ENCODE measurements at places on chromosomes 2 and 18.
A peak's percentile ranks its signal among the peaks of the same experiment; 100 is the strongest.

DNA sequence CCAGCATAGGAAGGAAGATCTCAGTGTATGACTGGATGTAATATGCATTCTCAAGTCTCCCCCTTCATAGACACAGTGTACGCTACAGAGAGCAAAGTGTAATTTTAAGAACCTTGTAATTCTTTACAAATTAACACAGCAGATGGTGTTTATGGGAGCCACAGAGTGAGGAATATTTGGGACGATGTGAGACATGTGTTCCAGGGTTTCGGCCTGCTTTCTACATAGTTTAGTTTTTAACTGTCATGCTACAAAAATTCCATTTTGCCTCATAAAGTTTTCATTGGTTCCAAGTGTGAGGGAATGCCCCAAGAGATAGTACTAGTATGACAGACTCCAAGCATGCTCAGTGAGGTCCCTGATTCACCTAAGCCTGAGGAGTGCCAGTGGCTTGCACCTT lies 76.2 kb upstream of the LRRTM1 start:
- DNase-seq = no peak

DNA sequence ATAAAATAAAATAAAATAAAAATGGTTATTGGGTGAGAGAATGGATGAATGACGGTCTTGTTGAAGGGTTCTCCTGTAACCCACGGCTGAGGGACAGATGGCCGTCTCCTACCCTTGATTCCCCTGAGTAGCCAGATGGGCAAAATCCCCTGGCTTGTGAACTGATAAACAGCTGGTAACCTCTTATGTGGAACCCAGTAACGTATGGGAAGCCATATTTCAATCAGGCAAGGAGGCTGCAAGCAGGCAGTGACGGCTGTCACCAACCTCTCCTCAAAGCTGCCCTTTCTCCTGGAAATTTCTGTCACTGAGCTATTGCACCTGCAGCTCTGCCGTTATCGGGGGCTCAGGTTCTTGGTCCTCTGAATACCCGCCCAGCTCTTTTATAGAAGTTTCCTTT lies 165.3 kb upstream of the SMAD2 start:
- no peak for DNase-seq

- DNase-seq = no peak
Measured at GRCh38 chr18:22167471-22168241, 1.7 kb upstream of the GATA6 start.

DNA sequence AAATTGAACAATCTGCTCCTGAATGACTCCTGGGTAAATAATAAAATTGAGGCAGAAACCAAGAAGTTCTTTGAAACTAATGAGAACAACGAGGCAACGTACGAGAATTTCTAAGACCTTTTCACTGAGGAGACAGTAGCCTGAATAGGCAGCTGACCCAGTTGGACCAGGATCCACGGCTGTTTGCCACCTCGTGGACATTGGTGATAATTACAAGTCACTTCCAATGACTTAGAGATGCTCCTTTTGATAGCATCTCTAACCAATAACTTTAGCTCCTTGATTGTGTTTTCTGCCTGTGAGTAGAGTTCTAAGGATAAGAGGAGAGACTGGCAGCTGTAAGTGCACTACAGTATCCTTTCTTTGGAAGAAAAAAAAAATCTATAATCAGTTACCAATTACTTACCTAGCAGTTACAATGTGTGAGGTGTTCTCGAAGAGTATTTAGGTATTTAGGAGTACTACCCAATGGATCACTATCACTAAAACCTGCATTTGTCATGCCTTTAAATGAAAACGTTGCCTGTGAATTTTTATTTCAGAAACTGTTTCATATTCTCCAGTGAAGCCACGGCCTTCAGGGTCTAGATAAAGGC lies 31.3 kb upstream of the CNTNAP5 start:
- peak; percentile 41 for DNase-seq

DNA sequence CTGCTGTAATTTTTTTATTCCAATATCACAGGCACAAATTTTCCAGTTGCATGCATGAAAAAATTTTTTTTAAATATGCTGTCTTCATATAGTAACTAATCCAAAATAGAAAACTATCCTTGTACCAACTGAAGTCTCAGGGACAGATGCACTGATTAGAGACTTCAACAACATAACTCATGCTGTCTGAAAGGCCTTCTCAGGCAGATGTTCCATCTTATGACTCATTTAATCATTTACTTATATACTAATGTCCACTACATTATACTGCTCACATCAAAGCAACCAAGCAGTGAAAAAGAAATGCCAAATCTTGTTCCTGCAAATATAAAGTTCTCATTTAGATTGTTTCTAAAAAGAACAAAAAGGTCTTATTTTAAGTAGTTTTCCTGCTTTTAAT lies 53.1 kb downstream of the OLA1 start:
- no peak for DNase-seq

- no peak for DNase-seq
Measured at GRCh38 chr2:96498021-96498431, 7.1 kb downstream of the NEURL3 start.

GRCh38 chr2:223989856-223990232 lies 32.6 kb downstream of the MRPL44 start:
- no peak for DNase-seq

- peak; percentile 72 for DNase-seq
Measured at GRCh38 chr2:219418155-219419011, at the start of gene DES. Gene DES (plus strand): TSS chr2:219418377. CDS start chr2:219418463, 86 bp downstream.

- DNase-seq = peak; percentile 60
Measured at GRCh38 chr2:25339791-25340180, 1.9 kb downstream of the DNMT3A start.

- no peak for DNase-seq
Measured at GRCh38 chr2:23541503-23542229, 156.7 kb downstream of the KLHL29 start.

- no peak for DNase-seq
Measured at GRCh38 chr2:216281876-216282275, 90.4 kb downstream of the MARCHF4 start.

- DNase-seq = peak; percentile 38
Measured at GRCh38 chr2:150911766-150912280, 349.8 kb downstream of the RBM43 start.

DNA sequence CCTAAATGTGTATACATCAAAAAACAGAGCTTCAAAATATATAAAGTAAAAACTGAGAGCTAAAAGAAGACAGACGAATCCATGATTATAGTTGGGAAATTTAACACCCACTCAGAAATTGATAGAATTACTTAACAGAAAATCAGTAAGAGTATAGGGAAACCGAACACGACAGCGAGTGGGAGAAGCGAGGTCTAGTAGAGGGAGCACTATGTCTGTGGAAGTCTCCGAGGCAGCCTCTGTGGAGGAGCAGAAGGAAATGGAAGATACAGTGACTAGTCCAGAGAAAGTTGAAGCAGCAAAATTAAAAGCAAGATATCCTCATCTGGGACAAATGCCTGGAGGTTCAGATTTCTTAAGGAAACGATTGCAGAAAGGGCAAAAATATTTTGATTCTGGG lies 38.8 kb downstream of the NMS start:
- no peak for DNase-seq

- DNase-seq = no peak
Measured at GRCh38 chr18:46283895-46284295, 179.7 kb downstream of the HAUS1 start.

GRCh38 chr2:196743165-196743564 lies 56.3 kb downstream of the GTF3C3 start:
- DNase-seq = no peak

DNA sequence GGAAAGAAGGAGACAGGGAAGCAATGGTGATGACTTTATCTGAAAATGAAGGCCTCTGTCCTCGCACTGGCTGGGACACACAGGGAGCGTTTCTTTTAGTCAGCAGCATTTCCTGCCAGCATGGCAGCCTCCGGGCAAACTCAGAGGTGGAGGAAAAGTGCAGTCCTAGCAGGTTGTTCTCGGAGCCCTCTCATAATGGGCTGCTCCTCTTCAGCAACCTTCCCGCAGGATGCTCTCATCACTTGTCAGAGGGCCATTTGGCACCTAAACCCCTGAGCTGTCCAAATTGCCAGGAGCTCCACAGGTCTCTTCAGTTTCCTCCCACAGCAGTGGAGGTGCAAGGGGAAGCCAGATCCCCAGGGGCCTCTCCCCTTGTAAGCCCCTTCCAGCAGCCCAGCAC lies 6.2 kb downstream of the STK39 start:
- DNase-seq = no peak

GRCh38 chr18:12947285-12948049 lies at the start of gene SEH1L:
Gene SEH1L (plus strand): TSS chr18:12948011. CDS start chr18:12948122, 111 bp downstream.
- peak; percentile 99 for DNase-seq

- no peak for DNase-seq
Measured at GRCh38 chr2:112187046-112187715, 49.0 kb downstream of the FBLN7 start.

DNA sequence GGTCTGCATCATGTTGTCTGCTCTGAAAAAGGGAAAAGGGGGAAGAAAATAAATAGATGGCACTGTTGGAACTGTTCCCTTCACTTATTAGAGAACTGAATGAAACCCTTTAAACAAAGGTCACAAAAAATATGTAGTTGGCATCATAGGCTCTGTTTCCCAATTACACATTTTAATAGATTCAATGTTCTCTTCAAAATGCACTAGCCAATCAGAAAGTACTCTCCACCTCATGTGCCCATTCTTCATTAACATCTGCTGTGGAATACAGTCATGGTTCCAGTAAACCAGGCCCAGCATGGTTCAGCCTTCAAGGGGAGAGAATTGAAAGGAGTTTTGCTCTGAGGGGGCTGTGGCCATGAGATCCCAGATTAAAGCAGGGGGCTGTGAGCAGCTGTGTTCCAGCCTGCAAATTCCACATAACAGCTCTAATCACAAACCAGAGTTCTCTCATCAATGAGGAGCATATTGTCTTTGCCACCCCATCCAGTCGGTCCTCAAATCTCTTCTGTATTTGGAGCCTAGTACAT lies 165.9 kb upstream of the CREB1 start:
- DNase-seq = no peak

DNA sequence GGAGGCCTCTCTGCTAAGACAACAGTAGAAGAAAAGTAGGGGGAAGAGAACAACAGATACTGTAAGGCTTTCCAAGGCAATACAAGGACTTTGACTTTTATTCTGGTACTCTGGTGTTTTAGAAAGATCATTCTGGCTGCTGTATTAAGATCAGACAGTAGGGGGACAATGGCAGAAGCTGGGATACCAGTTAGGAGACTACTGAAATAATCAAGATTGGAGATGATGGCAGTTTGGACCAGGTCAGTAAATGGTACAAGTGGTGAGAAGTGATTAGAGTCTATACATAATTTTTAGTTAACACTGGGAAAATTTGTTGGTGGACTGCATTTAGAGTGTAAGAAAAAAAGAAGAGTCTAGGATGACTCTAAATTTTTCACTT lies 139.7 kb downstream of the ROCK1 start:
- no peak for DNase-seq

- no peak for DNase-seq
Measured at GRCh38 chr2:138581909-138582308, 80.3 kb downstream of the SPOPL start.

DNA sequence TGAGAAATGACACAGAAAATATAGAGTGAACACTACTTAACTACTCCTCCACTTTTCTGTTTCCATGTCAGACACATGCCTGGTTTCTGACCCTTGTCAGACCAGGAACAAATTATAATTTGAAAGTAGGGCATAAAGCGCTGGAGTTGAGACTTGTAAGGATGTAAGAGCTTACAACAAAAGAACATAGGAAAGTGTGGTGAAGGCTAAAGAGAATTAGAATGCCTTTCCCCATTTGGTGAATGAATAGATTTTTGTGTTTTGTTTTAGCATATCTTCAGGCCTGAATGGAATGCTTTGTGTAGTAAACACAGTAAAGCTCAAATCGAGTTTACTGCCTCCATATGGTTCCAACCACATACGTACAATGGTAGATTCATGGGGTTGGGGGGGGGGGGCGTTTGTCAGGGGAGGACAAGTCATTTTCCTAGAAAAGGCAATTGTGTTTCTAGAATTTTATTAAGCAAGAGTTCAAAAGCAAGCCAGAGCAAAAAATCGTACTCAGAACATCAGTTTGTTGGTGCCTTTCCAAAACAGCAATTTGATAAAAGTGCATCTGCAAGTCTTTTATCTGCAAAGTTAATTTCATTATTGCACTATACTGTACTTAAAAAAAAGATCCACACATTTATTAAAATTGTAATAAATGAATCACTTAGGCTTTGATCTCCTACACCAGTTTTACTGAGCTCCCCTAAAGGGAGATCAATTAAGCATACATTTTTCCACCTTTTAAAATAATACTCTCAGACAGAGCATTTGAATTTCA lies 30.9 kb downstream of the NRXN1 start:
- no peak for DNase-seq

DNA sequence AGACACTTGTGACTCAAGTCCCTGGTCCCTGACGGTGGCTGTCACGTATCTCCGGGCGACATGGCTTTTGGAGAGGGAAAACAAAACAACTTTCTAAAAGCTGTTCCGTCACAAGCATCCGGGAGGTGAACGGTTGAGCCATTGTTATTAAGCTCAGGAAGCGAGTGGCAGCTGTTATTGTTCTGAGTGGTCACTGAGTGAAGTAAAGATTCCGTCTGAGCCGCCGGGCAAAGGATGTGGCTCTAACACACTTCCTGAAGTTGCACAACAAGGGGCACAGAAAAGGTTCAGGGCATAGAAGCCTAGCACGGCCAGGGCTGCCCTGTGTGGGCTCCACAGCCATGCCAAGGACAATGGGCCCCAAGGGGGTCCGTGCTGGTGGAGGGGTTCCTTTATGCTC lies 24.3 kb downstream of the INPP5D start:
- DNase-seq = peak; percentile 67

GRCh38 chr2:126413079-126413478 lies 242.9 kb upstream of the GYPC start:
- no peak for DNase-seq

GRCh38 chr2:59528525-59528924 lies 1024.9 kb downstream of the BCL11A start:
- DNase-seq = no peak

DNA sequence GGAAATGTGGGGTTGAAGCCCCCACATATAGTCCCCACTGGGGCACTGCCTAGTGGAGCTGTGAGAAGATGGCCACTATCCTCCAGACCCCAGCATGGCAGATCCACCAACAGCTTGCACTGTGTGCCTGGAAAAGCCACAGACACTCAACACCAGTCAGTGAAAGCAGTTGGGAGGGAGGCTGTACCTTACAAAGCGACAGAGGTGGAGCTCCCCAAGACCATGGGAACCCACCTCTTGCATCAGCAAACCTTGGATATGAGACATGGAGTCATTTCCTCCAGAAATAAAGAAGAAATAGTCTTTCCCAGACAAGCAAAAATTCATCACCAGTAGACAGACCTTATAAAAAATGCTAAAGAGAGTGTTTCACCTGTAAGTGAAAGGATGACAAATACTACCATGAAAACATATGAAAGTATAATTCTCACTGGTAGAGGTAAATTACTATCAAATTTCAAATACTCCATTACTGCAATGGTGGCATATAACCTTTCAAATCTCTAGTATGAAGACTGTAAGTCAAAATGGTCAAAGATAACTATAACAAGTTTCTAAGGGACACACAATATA lies 152.6 kb upstream of the EPHA4 start:
- no peak for DNase-seq
